Stimulated activated CD8-positive, alpha-beta memory T cell treated with anti-CD3 and anti-CD28 coated beads, Interleukin-4, amount 100 ng/mL, for 1 hour (primary cell): ENCODE measurements at places on chromosomes 11 and 22.

DNA sequence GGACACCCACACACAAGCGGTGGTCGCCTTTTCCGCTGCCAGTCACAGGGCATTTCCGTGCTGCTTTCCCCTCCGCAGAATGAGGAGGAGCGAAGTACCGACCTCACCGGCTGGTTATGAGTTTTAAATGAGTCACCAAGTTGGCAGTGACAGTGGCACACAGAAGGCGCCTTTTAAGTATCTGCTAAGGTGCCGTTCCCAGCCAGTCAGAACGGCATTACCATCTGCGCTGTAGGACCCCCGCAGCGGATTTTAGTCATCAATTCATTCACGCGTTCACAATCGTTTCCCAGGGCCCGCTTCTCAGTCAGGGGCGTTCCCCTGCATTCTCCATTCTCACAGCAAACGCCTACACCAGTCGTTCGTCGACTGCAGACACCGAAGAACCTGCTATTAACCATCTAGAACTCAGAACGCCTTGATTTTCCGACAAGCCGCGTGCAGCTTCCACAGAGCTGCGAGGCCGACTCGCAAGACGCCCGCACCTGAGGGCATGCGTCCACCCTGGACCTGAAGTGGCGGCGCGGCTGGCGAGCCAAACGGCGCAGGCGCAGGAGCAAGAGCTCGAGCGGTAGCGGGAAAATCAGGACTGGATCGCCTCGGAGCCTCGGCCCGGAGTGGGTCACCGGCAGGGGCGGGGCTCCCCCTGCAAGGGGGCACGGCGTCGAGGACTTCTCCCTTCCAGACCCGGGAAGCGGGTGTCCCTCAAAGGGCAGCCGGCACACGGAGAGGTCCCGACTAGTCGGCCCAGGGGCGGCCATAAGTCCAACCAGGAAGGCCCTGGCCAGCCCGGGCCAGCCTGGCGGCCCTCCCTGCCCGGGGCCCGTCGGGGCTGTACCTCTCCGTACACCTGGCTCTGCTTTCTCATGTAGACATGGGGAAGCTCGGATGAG is 642 bp downstream of the CYP2R1 start:
- peak; percentile 66 for DNase-seq

DNA sequence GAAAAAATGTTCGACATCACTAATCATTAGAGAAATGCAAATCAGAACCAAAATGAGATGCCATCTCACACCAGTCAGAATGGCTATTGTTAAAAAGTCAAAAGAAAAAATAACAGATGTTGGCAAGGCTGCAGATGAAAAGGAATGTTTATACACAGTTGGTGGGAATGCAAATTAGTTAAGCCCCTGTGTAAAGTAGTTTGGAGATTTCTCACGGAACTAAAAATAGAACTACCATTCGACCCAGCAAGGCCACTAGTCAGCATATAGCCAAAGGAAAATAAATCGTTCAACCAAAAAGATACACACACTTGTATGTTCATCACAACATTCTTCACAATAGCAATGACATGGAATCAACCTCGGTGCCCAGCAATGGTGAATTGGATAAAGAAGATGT is 503.2 kb downstream of the OPCML start:
- DNase-seq, result no peak

- DNase-seq, result no peak
These were observed 29.5 kb upstream of the LMO1 start for GRCh38 chr11:8293171-8293570.

DNA sequence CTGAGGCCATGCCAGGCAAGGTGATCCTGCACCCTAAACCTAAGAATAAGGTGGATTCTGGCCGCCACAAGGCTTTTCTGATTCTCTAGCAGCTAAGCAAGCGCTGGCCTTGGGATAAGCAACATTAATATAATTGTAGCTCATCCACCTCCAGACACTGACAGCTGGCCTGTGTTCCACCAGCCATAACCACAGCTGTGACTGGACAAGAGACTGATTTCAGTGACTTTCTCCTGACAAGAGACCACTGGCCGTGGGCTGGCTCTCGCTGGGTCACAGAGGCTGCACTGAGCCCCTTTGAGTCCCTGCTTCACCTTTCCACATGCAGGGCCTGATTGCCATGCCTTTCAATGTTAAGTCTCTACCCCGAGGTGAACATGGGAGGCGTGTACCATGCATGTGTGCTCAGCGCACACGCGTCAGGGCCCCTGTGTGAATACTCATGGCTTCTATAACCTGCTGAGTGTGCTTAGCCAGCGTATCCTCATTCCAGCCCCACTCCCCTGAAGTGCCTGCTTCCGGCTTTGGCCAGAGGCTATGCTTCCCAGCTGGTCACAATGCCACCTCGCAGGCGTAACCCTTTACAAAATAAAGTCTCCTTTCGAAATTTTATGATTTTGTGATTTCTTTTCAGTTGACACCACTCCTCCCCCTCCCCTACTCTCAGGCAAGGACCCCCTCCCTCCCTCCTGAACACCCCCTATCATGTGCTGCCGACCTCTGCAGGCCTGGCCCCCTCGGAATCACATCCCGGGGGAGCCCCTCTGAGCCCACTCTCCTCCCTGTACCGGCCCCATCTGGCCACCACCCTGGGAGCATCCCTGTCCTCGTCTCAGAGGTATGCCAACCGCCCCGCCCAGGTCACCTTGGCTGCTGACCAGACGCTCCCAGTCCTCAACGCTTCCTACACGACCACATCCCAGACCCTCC is 128.1 kb downstream of the CTTN start:
- no peak for DNase-seq

DNA sequence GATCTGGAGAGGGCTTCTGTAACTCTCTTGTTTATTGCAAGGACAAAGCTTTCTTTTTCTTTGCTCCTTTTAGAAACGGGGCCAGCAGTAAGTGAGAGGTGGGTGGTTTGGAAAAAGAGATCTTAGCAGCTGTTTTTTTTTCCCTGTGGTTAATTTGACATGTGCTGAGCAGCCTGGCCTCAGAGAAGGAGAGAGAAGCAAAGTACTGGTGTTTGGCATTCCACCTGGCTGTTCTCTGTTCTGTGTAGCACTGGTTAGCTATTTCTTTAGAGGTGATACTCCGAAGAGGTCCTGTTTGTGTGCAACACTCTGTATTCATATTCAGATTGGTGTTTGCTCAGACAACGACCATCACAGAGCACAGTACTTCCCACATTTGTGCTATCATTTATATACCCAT is 80.8 kb upstream of the SORL1-AS1 start:
- no peak for DNase-seq

DNA sequence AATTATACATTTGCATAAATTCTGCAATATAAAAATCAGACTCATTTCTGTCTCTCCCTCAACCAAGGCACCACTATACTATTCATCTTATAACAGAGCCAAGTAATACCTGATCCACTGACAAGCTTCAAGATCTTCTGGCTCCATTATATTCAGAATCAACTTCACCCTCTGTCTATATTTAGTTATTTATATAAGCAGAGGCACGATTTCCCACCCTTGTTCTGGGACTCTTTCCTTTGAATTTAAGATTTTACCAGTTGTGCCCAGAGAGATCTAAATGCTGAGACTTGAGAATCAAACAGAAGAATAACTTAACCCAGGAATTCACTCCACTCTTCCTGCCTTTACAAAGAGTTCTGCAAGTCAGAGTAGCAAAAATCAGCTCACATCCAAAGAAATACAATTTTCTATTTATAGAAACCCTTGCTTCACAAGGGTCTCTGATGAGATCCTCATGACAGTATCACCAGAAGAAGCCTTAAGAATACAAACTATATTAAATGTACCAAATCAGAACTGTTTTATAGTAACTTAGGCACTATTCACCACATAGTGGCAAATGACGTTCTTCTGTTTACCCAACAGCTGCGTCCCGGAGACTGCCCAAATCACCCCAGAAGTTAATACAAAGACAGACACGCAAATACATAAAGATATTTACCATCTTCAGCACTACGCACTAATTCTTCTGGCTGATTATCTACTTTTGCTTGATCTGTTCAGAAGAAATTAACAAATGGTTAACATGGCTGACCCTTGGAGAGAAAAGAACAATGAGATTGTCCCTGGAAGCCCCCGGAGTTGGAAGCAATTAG is 32.3 kb upstream of the CCDC89 start:
- no peak for DNase-seq

GRCh38 chr22:39243439-39244135 is 1.2 kb downstream of the PDGFB start:
- DNase-seq, result no peak

GRCh38 chr11:128865490-128865889 is 1.6 kb downstream of the KCNJ1 start:
- no peak for DNase-seq

DNA sequence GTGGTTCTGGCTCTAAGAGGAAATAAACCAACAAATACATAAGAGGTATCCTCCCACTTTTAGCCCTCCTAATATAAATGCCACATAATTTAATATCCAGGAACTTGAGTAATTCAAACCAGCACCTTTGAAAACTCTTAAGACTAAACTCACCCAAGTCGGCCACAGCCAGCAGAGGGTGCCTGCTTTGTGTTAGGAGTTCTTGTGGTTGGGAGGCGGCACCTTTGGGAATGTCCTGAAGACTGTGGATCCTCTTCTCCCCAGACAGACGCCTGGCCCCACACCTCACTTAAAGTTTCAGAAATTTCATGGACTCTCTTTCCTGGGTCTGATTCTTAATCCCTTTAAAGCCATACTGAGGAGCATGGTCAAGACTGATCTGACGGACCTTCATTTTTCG is 169.0 kb downstream of the TBC1D22A start:
- DNase-seq, result no peak
